ENCODE measurements at places on chromosomes 5 and 9. TPM values are rescaled to one million over a fixed set of nuclear protein-coding genes. Genes with fewer than 3 reads are reported as not detected.

The C9orf50 gene
- polyA plus RNA-seq: 0.27 TPM

The RMRP gene
- polyA plus RNA-seq: 2.5 TPM

The CCL27 gene
- polyA plus RNA-seq: 1.1 TPM

The HMGCR gene
- 46.5 TPM for polyA plus RNA-seq

GRCh38 chr9:128324401-128324800 lies 1.8 kb downstream of the COQ4 start:
- DNase-seq: no peak

DNA sequence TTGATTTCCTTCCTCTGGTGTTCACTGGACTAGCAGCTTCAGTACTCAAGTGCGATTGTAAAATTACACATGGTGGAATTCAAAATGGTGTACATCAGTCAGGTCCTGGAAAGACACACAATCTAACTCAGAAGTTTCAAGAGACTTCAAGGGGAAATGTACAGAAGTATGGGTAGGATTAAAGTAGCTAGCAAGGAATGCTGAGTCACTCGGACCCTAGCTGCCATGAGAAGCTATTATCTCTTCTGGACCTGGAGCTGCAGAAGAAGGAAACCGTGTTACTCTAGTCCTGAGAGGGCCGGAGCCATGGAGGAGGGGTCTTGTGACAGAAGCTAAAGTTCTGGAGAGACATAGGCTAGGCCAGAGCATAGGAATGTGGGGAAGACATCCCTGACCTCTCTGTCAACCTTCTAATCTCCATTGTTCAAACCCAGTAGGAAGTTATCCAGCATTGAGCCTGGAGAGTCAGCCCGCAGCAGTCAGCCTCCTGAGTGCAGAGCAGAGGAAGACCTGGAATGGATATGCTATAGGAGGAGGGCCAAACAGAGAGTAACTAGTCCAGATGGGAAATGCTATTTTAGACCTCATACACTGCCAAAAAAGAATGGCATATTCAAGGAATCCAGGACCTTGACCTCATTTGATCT lies 84.3 kb downstream of the GHR start:
- no peak for DNase-seq

GRCh38 chr9:137089232-137089947 lies 2.6 kb downstream of the MAN1B1 start:
- no peak for DNase-seq

DNA sequence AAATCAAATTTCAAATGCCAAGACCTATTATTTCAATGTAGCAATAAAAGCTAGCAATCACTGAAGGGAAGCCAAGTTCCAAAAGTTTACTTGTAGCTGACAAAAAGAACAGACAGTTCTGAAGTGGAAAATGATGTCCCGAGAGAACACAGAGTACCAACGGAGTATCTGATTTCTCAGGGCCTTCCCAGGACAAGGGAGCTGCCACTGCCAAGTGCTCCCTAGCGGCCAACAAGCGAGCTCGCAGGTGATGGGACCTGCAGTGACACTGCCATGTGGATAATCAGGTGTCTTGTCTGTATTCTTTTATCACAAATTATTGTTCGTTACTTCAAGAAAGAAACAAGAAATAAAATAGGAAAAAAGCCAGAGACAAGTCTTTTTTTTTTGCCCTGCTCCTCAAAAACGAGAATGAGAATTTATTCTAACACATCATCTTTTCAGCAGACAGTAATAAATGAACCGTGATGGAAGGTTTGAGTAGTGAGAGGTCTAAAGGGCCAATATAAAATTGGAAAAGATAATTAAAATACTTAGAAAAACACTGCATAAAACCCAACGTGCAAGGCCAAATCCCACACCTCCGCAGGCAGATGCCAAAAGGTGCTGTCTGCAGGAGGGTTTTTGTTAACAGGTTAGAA lies 159.4 kb downstream of the MYO10 start:
- no peak for DNase-seq

GRCh38 chr5:89729623-89730301 lies 679.8 kb downstream of the CETN3 start:
- no peak for DNase-seq

- DNase-seq: no peak
Measured at GRCh38 chr5:142997591-142997990, 227.4 kb downstream of the ARHGAP26 start.

DNA sequence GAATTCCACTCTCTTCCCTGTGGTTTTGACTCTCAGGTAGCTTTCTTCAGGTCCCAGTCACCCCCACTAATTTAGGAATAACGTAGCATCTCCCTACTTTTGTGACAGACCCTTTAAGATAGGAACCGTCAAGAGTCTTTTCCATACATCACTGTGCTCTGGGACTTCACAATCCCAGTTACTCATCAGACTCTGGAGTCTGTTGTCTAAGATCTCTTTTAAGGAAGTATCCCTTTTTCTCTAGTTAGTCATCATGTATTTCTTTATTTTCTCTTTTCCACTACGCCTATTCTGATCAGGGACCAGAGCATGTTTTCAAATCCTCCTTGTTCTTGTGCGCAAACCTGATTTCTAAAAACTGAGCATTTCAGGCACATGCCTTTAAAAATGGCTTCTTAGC lies 143.0 kb downstream of the GOLPH3 start:
- no peak for DNase-seq

DNA sequence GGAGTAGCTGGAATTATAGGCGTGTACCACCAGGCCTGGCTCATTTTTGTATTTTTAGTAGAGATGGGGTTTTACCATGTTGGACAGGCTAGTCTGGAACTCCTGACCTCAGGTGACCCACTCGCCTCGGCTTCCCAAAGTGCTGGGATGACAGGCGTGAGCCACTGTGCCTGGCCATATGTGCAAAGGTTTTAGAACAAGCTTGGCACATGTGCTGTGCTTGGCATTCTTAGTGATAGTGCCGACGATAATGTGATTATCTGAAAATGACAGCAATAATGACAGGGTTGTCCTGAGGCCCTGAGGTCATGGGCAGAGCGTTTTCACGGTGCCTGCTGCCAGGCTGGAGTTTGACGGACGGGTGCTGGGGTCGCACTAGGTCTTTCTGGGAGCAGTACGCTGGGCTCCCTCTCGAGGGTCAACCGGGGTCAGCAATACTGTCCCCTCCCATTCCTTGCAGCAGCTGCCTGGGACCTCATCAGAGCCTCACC lies 42.6 kb downstream of the HMCN2 start:
- no peak for DNase-seq

DNA sequence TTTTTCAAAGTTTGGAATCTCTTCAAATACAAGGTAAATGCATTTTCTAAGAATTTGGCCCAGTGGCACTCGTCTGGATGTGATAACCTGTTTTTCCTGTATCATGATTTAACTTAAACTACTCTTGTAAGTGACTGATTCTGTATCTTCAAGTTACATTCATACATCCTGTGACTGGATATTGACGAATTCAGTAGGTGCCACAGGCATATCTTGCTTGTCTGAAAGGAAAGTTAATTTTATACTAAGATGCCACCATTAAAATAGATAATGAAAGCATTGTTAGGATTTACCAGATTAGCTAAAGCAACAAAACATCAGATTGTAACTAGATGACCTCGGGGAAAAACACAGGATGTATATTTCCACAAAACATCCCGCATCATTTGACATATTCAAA lies 175.3 kb upstream of the ZNF608 start:
- no peak for DNase-seq
